ENCODE measurements at places on chromosomes 4 and X.

- peak; percentile 32 for DNase-seq
These were observed 8.1 kb upstream of the DCTD start for GRCh38 chr4:182925298-182925757.

GRCh38 chr4:135338181-135338580 is 1136.6 kb upstream of the PABPC4L start:
- no peak for DNase-seq

DNA sequence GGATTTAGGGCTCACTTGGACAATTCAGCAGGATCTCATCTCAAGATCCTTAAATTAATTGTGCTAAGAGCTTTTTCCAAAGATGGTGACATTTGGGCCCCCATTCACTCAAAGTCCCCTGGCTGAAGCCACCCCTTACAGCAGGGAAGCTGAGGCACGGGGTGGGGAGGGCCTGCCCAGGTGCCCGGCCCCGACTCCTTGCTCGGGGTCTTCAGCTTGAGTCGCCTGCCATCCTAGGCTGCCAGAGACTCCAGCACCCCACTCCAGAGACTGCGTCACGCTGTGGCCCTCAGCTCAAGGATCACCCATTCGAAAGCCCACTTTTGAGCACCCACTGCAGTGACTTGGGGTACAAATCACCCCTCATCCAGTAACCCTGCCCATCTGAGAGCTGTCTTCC is 39.2 kb upstream of the GPR78 start:
- no peak for DNase-seq

DNA sequence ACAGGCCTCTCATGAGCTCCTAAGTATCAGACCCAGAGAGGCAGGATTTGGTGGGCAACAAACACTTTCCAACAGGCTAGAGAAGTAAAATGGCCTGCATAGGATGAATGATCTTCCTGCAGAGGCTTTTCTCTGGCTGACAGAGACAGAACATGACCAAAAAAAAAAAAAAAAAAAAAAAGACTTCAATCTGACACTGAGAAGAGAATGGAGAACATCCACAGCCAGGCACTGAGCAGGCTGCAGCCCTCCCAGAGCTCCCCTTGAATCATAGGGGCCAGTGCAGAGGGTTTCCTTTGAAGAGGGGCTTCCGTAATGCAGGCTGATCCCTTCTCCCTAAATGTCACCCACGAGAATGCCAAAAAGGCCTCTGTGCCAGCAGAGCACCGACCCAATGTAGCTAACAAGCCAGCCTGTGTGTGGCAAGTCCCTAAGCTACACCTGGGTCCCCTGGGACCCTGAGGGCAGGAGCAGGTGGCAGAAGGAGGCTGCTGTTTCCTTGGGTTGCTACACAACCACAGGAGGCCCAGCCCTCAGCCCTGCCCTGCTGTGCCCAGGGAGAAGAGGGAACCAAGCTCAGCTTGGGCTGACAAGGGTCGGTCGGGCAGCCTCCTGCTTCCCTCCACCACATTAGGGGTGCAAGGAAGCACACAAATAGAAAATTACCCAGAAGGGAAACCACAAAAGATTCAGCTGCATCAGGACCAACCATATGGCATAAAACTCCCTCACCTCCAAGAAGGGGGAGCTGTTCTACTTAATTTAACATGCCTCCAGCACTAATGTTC is 55.6 kb downstream of the MAP7D2 start:
- no peak for DNase-seq

DNA sequence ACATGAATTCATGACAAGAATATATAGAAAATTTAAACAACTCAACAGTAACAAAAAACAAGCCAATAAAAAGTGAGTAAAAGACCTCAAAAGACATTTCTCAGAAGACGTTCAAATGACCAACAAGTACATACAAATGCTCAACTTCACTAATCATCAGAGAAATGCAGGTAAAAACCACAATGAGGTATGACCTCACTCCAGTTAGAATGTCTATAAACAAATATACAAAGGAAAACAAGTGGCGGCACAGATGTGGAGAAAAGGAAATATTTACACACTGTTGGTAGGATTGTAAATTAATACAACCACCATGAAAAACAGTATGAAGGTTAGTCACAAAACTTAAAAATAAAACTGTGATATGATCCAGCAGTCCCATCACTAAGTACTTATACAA is 1033.1 kb downstream of the RAPGEF2 start:
- no peak for DNase-seq

GRCh38 chrX:11663875-11664210 is 1.9 kb downstream of the ARHGAP6 start:
- no peak for DNase-seq

GRCh38 chr4:70818173-70818855 is 21.4 kb downstream of the GRSF1 start:
- DNase-seq: no peak

- no peak for DNase-seq
These were observed 223.4 kb upstream of the PRPS2 start for GRCh38 chrX:12567857-12568256.

DNA sequence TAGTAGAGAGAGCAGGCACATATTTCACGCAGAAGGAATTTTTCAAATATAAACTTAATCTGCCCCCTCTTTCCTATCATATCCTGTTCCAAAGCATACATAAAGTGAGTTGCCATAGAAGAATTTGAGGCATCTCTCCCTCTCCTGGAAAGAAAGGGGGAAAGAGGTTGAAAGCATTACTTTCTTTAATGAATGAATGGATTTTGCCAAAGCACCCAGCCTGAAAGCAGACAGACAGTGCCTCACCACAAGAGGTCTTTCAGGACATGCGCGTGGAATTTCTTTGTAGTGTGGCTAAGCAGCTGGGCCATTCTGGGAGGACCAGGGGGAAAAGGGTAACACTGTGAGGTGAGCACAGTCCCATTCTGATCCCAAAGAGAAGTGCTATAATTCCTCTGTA is 651.4 kb downstream of the IQCM start:
- no peak for DNase-seq

- DNase-seq: no peak
These were observed 216.3 kb downstream of the KCTD8 start for GRCh38 chr4:44232262-44232661.

GRCh38 chr4:69951602-69952001 is 13.9 kb downstream of the CSN2 start:
- DNase-seq: no peak

- DNase-seq: no peak
These were observed 22.8 kb downstream of the FRAS1 start for GRCh38 chr4:78079726-78080430.

DNA sequence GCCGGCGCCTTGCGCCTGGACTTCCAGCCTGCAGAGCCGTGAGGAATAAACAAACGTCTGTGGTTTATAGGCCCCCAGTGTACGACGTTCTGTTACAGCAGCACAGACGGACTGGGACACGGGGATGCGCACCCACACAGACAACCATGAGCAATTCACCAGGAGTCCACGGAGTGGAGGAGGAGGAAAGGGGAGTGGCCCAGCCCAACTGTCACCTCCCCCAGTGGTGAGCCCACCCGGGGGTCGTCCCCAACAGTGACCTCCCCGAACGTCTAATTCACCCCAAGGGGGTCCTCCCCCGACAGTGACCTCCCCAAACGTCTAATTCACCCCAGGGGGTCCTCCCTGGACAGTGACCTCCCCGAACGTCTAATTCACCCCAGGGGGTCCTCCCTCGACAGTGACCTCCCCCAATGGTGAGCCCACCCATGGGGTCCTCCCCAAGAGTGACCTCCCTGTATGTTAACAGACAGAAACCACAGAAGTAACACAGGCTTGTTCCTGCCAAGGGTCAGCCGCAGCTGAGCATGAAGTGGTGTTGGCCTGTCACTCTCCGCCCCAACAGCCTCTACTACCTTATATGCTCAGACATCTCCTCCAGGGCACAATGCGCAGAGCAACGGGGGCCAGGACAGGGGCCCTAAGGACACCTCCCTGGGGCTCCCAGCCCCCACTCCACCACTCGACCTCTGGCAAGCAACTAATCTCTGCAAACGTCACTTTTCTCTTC is 6.2 kb downstream of the GAK start:
- no peak for DNase-seq

GRCh38 chr4:173522951-173523395 is 7.1 kb downstream of the HAND2 start:
- no peak for DNase-seq

DNA sequence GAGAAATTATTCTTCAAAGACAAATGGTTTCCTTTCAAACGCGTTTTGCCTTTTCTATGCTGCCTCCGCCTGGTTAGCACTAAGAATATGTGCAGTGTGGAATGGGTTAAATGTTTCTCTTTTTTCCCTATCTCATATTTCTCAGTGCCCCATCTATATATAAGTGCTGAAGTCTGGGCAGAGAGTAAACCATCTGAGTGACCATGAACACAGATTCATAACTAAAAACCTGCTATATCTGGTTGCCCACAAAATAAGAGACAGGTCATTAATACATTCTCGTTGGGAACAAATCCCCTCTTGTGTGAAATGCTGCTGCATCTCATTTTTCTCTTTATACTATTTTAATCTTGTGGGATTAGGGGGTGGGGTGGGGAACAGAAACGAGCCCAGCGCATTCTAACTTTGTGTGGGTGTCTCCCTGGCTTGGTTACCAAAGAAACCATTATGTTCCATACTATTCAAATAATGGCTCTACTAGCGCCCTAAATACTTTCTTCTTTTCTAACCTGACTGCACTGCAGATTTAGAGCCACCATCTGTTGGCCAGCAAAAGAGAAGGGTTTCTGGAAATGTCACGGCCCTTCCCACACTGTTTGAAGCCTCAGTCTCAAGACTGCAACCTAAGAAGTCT is 42.2 kb upstream of the PTCHD1 start:
- no peak for DNase-seq

GRCh38 chr4:184472614-184473498 is 1.5 kb downstream of the IRF2 start:
- no peak for DNase-seq

- DNase-seq: no peak
These were observed 39.3 kb downstream of the GATB start for GRCh38 chr4:151721466-151721865.

- DNase-seq: no peak
These were observed 19.1 kb downstream of the PIR start for GRCh38 chrX:15474028-15474427.

- DNase-seq: no peak
These were observed 53.8 kb downstream of the ZNF827 start for GRCh38 chr4:145884775-145885174.

DNA sequence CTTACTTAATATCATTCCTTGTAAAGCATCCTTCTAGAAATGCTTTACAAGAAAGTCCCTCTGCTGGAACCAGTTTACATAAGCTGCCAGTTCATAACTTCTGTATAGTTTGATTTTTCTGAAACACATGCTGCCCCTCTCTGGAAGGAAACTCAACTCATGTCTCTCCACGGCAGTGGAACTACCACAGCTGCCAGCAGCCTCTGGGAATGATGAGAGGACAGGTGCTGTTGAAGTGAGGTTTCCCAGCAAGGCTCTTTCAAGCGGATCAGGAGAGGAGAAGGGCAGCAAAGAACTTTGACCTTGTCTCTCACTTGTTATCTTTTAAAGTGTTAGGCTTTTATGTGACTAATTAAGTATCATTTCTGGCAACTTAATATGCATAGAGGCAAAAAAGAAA is 7.3 kb downstream of the GRPR start:
- DNase-seq: no peak

- no peak for DNase-seq
These were observed 314.2 kb upstream of the PUDP start for GRCh38 chrX:7462110-7462509.

DNA sequence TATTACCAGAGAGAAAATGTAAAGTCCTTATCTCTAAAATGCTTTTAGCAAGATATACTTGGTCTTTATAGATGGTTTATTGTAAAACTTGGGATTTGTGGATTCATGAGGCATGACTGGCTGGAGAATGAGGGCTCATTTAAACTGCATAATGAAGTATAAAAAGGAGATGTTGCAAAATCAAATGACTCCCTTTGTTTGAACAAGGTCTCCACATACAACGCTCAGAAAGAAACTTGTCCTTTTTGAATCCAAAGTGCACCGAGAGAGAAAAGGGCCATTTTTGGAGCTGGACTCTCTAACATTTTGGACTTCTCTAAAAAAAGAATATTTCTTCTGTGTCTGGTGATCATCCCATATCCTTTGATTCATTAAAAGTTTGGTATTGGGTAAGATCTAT is 7.7 kb upstream of the EIF1AX start:
- no peak for DNase-seq

DNA sequence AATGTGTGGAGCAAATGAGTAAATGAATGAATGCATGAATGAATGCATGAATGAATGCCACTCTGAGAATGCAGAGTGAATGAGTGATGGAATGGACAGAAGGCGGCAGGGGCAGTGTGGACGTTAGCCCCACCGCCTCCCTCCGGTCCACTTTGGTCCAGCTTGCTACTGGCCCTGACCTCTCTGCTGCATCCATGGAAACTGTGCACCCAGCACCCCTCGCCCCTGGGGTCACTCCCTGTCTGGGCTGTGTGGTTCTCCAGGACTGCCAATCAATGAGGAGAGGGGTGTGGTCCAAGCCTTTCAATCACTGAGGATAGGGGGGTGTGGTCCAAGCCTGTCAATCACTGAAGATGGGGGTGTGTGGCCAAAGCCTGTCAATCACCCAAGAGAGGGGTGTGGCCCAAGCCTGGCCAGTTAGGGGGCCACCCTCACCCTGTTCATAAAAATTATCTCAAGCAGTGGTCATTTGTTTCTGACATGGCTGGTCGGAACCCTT is 39.2 kb upstream of the ASMTL start:
- DNase-seq: no peak

DNA sequence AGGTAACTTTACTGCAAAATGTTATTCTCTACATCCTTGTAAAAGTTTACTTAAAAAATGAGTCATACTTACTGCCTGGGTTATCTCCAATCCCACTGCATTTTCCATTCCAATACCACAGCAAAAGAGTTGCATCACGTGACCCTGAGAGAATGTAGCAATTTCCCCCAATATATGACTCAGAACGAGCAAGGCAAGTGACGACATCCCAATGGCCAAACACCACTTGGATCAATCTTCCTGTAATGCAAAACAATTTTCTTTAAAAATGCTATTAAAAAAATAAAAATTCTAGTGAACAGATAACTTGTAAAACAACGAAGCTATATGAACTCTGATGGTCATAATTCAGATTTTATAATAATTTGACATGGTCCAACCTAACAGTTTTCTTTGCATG is 224.3 kb downstream of the DCLK2 start:
- DNase-seq: no peak

GRCh38 chr4:169823685-169824084 is 65.9 kb upstream of the HPF1 start:
- no peak for DNase-seq

GRCh38 chr4:169229571-169230028 is 41.2 kb downstream of the SH3RF1 start:
- DNase-seq: no peak

GRCh38 chr4:149296503-149296902 is 519.1 kb downstream of the IQCM start:
- DNase-seq: no peak

GRCh38 chr4:16233569-16234177 is 7.4 kb upstream of the TAPT1 start:
- DNase-seq: no peak

All from stimulated activated CD8-positive, alpha-beta memory T cell treated with anti-CD3 and anti-CD28 coated beads, Interleukin-15, amount 100 ng/mL, for 4 hours (primary cell).